ENCODE measurements at places on chromosomes 2 and 18.

- DNase-seq = no peak
Measured at GRCh38 chr2:230498506-230499107, 82.6 kb downstream of the SP100 start.

DNA sequence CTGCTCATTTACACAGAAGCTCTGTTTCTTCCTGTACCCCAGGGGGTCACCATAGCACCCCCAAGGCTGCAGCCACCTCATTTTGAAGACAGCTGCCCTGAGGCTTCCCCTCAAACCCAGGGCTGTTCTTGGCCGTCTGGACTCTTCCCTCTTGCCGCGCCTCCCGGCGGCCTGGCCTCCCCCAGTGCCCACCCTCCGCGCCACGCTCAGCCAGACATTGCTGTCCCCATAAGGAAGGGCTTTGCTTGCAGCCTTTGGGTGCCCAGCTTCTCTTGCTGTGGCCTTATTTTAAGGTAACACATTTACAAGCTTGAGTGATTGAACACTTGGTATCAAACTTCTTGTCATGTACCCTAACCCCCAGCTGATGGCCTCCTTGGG is 79.0 kb downstream of the STPG4 start:
- no peak for DNase-seq

DNA sequence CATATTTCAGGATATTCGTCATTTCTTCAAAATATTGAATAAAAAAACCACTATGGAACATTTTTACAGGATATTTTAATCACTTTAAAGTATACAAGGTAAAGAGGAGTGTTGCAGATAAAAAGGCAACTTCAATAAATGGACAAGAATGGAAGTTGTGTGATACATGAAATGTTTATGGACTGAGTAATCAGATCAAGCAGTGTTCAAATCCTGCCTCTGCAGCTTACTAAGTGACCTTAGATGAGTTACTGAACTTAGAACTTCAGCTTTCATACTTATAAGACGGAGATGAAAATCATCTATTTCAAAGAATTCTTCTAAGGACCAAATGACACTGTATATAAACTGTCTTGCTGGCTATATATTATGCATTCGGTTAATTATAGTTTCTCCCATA is 87.2 kb downstream of the LNPK start:
- no peak for DNase-seq

GRCh38 chr2:84247532-84247931 is 211.5 kb downstream of the SUCLG1 start:
- DNase-seq = no peak

DNA sequence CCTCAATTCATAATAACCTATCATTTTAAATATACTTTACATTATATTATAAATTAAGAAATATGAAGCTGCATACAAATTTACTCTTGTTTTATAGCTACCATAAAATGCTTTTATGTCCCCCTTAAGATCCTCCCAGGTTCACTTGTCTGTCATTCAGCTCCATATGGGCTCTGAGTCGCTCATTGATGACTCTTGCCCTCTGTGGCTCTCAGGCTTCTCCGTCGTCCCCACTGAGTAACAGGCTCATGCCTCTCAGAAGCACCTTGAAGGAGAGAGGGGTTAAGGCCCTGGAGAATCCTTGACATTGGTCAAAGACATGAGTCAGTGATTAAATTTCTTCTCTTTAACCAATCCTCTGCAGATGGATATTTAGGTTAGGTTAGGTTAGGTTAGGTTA is 6.2 kb upstream of the MCM6 start:
- DNase-seq = no peak

DNA sequence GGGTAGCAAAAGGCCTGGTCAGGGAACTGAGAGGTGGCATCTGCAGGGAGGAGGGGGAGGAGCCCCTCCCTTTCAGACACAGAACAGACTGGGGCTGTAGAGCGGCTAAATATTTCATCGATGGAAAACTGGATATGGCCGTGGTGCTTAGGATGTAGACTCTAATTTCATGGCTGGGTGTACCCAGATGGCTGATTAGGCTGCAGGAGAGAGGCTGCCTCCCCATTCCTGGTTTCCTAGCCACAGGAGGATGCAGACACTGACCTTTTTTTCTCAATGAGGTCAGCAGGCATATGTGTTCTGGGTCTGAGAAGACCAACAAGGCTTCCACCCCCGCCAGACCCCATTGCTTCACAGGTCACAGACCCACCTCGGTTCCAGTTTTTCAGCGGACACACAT is 79.3 kb upstream of the STPG4 start:
- DNase-seq = no peak

DNA sequence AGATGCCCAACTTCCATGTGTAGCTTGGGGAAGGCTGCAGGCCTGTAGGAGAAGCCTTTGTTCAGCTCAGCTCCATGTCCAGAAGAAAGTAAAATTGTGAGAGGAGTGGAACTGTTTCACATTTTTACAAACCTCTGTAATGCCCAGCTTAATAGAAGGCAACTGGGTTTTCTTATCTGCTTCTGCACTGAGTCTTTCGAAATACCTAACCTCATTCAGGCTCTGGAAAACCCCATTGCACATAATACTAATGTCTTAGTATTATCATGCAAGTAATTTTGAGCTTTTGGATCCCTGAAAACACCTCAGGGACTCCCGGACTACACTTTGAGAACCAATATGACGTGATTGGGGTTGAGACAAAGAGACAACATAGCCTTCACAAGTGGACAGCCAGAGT is 5.8 kb downstream of the SMIM21 start:
- DNase-seq = no peak

GRCh38 chr2:86335865-86336674 is 1.4 kb downstream of the REEP1 start:
- no peak for DNase-seq

DNA sequence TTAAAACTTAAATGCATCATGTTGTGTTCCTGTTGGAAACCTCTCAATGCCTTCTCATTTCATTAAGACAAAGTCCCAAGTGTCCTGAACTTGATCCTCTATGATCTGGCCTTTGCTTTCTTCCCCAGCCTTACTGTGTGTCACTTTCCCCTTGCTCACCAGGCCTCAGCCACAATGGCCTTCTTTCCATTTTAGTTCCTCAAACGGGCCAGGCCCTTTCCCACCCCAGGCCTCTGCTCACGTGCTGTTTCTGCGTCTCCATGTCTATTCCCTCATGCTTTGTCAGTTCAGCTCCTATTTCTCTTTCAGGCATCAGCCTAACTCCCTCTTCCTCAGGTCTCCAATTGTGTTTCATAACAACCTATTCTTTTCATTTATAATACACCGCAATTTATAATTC is 19.5 kb downstream of the CXCR4 start:
- DNase-seq = no peak

DNA sequence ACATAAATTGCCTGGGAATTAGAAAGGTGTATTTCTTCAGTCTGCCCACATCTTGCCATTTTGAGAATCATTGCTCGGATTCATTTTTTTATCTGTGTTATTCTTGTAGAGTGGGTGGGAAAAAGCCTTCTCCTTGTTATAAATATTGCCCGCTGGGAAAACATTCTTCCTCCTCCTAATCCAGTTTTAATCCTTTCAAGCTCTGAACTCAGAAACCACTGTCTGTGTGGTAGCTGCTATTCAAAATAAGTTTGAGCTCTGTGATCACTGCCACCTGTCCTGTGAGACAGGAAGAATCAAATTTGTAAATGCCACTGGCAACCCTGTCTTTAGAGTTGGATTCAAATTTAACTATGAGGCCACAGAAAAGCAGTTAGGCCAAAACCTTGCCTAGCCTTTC is 1875.2 kb upstream of the PIK3C3 start:
- no peak for DNase-seq

DNA sequence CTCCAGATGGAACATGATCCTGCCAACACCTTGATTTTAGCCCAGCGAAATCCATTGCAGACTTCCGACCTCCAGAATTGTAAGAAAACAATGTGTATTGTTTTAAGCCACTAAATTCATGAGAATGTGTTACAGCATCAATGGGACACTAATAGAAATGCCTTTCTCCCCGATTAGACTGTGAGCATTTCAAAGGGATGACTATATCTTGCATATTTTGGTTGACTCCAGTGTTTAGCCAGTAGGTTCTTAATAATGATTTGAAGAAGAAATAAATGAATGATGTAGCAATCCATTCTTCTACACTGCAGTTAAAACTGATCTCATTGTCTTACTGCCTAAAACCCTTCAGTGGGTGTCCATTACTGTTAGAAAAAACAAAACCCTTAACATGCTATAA is 67.4 kb upstream of the ACVR1C start:
- DNase-seq = no peak

DNA sequence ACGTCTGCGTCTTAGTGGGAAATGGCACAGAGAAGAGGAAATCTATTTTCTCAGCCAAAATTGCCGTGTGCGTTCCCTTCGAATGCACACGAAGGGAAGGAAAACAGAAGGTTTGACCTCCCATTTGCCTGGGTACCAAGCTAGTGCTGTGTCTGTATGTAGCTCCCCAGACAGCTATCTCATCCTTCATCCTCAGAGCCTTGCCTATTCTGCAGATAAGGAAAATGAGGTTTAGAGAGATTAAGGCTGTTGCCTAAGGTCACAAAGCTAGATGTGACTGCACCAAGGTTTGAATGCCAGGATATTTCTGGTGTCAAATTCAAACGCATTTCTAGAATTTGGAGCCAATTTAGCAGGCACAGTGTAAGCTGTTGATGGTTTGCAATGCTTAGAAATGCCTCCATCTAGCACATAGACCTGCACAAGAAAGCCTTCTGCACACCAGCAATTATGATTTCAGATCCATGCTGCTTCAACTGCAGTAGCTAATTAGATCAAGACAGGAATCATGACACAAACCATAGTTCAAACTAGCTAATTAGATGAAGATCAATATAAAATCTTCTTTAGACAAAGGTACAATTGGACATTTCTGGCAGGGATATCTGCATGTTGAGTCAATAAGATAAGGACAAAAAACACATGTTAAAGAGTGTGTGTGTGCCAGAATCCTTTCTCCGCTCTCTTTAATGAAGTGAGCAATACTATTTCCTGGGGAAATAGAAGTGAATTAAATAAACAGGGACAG is 115.1 kb downstream of the CMPK2 start:
- DNase-seq = no peak

DNA sequence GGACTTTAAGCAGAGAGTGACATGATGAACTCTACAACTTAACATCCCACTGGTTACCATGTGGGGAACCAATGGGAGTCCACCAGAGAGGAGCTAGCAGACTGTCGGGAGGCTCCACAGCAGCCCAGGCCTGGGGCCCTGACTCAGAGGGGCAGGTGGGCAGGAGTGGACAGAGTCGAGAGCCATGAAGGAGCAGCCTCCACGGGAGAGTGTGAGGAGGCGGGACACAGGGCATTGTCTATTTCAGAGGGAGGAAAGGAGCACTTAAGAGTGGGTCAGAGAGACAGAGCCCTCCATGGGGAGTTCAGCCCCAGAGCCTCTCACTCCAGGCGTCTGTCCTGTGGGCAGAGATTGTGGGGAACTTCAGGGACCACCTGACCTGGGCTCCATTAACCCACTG is 118.7 kb downstream of the CYP26B1 start:
- no peak for DNase-seq

GRCh38 chr2:98515250-98515991 is 70.8 kb downstream of the INPP4A start:
- no peak for DNase-seq

GRCh38 chr2:186780701-186781316 is 68.2 kb downstream of the ZSWIM2 start:
- DNase-seq = no peak

DNA sequence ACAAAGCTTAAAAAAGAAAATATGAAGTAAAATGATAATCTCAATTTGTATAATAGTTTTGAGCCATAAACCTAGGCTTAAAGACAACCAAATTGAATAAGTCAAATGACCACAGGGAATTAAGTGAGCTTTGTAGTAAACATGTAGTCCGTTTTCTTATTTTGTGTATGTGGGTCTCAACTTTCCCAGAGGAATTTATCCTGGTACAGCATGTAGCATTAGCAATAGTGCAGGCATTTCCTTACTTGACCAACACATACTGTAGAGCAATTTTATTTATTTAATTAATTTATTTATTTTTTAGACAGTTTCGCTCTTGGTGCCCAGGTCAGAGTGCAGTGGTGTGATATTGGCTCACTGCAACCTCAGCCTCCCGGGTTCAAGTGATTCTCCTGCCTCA is 37.5 kb upstream of the MTCL1 start:
- no peak for DNase-seq

GRCh38 chr2:144501118-144501517 is 18.8 kb downstream of the ZEB2 start:
- DNase-seq = no peak

DNA sequence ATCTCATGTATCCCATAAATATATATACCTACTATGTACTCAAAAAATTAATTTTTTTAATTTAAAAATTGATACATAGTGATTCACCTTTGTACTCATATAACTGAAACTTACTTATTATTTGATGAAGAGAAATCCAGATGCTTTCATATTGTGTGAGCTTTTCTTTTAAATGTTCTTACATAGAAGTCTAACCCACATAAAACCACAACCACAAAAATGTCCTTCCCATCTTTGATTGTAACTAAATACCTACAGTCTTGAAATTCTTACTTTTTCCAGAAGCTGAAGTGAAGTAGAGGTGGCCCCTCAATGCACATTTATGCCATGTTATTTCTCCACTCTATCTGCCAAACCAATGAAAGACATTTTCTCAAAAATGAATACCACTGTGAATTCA is 117.9 kb upstream of the COL5A2 start:
- no peak for DNase-seq

DNA sequence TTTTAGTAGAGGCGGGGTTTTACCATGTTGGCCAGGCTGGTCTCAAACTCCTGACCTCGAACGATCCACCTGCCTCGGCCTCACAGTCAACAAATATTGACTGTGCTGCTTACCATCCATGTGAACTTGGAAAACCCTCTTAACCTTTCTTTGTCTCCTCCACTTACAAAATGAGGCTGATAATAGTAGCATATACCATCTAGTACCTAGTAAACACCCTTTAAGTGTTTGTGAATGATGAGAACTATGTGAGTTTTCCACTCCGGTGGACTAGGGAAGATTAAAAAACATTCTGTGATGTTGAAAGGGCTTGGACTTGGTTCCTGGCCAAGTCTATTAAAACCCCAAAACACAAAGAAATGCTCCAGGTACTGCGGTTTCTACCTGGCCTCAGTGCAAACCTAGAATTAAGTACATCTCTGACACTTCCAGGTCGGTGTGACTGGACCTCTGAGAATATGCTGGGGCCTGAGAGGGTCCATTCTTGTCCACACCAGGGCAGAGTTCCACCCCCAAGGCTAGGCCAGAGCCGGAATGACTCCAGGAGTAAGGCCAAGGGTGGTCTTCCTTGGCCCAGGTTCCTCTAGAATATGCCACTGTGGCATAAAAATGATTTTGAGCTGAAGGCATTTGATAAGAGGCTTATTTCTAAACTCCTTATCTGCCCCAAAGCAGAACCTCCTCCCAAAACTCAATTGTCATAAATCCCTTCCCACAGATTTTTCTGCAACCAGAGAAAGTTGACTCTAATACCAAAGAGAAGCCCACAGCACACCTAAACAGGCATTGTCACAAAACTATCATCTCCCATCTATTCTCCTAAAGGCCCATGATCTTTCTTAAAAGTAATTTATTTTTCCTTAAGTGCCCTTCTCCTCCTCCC is 217.5 kb downstream of the TGIF1 start:
- no peak for DNase-seq
